CD4-positive, alpha-beta memory T cell (primary cell): ENCODE measurements at places on chromosomes 1 and 21.
A peak's percentile ranks its signal among the peaks of the same experiment; 100 is the strongest.

GRCh38 chr1:70248729-70249128, 27.5 kb downstream of the SRSF11 start:
- no peak for DNase-seq

DNA sequence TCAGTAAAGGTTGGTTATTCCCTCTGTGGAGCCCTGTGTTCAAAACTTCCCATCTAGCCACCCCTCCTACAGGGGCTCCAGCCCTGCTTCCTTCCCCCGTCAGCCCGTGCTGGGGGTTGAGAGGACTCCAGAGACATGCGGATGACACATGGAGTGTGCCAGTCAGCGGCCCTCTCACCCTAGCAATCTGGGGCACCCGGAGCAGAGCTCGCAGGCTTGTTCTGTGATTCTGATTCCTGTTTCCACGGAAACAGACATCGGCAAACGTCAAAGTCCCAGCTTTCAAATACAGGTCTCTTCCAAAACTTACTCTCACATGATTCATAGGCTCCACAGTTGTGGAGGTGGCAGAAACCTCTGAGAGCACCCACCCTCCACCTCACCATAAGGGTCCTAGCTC, 9.8 kb upstream of the SSBP3 start:
- no peak for DNase-seq

- DNase-seq: no peak
These were observed 19.1 kb downstream of the OPTC start for GRCh38 chr1:203512848-203513584.

DNA sequence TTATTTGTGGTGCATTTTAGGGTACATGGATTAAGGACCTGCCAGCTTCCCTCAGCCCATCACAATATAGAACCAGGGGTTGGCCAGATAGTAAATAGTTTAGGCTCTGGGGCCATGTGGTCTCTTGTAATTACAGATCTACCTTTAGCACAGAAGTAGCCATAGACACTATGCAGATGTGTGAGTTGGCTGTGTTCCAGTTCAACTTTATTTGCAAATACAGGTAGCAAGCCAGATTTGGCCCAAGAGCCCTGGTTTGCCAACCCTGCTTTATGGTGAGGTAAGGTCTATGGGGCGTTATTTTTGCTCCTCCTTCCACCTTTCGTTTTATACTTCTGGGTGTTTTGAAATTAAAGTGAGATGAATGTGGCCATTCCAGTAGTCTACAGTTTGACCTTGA, 48.7 kb downstream of the MRPS6 start:
- DNase-seq: no peak

GRCh38 chr1:226568975-226569741, 20.6 kb downstream of the STUM start:
- no peak for DNase-seq

DNA sequence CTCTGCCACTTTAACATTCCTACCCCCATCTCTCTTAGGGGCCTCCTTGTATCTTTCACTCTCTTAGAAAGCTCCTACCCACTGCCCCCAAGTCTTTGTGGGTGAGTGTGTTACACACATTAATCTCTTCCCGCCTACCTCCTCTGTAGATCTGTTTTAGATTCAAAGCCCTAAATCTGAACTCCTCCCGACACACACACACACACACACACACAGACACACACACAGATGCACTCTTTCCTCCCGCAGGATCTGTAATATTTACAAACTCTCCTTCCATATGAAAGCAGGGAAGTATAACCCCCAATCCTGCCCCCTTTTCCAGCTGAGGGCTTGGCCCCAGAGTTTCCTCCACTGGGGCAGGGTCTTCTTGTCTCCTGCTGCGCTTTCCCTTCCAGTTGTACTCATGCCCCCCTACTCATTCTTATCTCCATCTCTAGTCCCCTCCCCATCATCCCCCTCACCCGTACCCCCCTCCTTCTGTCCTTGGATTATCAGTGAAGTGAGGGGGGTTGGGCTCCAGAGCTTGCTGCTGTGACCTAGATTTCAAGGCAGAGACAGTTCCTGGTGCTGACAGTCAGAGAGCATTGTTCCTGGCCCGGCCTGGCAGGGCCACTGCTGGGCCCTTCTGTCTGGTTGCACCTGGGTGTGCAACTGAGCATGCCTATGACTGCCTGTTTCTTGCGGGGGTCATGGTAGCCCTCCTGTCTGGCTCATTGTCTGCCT, 4.3 kb downstream of the PEA15 start:
- no peak for DNase-seq

GRCh38 chr1:82819234-82819633, 1018.5 kb downstream of the ADGRL2 start:
- no peak for DNase-seq

GRCh38 chr1:227042292-227042691, 102.2 kb downstream of the COQ8A start:
- DNase-seq: no peak

DNA sequence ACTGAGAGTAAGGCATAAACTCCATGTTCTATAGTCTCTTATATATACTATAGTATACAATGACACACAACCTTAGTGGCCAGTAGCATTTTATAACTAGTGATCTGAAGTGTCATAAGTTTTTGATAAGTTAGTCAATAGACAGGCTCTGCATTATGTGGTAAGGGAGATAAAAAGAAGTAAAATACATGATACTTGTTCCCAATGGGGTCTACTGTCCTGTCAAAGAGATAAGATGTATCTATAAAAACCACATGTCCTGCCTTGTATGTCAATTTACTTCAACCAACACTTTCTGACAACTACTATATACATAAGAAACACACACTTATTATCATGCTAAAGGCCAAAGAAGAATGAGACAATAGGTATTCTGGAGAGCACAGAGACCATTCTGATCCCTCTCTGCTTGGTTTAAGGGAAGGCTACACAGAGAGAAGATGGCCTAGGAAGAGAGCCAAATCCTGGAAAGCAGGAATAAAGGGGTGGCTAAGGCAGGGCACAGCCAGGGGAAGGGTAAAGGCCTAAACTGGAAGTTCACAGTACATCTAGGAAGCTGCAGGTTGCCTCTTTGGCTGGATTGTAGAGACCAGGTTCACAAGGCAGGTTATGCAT, 91.4 kb downstream of the LYST start:
- DNase-seq: no peak

DNA sequence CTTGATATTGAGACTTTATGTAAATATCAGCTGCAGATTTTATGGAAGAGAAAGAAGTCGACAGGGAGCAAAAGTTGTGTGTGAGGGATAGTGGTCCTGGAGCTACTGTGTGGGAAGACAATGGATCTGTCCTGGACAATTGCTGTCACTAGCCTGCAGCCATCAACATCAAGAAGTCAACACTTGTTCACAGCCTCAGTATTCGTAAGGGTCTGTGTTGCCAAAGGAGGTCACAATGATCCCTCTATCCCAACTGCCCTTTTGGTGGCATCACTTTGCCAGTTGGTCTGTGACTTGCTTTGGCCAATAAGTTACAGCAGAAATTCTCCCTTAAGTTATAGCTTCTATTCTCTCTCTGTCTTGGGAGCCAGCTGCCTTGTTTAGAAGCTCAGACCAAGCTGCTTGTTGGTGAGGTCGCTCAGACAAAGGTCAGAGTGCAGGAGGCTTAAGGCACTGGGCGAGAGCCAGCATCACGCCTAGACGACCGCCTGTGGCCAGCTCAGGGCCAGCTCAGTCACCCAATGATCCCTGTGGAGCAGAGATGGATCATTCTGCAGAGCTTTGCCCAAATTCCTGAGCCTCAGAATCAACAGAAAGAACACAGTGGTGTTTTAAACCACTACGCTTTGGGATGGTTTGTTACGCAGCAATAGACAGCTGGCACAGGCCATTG, 134.9 kb downstream of the RHOU start:
- no peak for DNase-seq

- no peak for DNase-seq
These were observed 12.7 kb downstream of the DHX9 start for GRCh38 chr1:182851825-182852224.

DNA sequence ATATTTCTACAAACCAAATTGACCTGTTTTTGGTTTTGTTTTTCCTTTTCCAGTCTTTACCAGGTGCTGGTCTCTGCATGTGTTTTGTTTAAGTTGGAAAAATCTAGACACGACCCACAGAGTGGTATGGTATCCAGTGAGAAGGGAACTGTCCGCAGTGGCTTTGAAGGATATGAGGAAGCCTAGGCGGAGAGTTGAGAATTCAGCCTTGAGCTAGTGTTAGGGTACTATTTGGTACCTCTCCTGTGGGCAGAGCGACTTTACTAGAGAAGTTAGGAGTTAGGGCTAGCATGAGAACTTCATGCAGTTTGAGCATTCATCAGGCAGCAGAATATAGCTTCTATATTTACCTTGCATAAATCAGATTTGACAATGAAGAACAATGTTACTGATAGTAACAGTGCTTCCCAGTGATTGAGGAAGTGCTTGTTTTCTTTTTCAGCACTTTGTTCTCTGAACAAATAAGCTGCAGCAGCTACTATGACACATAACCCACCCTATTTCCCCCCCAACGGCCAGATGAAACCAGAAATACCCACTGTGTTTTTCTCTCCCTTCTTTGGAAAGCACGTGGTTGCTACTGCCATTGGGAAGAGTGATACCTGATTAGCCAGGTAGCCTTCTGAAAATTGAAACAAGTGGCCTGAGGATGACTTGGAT, 19.0 kb downstream of the MRPS6 start:
- DNase-seq: no peak

GRCh38 chr1:189463166-189463565, 1014.5 kb downstream of the BRINP3 start:
- DNase-seq: no peak

DNA sequence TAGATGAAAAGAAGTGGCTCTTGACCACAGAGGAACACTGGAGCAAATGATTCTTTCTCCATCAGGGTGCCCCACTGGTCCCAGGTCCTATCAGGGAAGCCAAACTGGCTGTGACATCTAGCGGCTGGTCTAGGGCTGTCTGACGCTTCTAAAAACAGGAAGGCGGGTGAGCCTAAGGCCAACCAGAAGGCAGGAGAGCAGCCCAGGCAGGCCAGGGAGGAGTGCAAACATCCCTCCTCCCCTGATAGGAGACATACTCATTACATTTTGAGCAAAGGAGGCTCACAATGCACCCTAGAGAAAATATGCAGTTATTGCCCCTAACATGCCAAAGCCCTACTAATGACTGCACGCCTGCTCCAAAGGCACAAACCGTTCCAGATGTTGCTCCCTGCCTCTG, 10.4 kb upstream of the FOXE3 start:
- DNase-seq: no peak

DNA sequence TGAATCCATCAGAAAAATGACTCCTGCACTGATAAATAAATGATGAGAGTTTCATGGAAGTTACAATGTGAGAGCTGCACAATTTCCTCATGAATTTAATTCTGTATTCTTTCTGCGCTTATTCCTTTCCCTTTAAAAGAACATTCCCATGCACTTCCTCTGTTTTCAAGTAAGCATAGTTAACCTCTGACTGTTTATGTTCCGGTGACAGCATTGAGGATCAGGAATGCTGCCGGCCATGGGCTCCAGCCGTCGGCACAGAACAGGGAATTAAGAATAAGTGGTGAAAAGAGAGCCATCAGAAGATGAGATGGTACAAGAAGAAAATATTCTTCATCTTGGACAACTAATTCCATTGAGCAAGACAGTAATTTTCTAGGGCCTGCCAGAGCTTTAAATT, 65.3 kb downstream of the SUSD4 start:
- no peak for DNase-seq

- no peak for DNase-seq
These were observed 12.6 kb upstream of the S100B start for GRCh38 chr21:46617267-46618051.

GRCh38 chr1:91803123-91803522, 82.8 kb downstream of the TGFBR3 start:
- no peak for DNase-seq

DNA sequence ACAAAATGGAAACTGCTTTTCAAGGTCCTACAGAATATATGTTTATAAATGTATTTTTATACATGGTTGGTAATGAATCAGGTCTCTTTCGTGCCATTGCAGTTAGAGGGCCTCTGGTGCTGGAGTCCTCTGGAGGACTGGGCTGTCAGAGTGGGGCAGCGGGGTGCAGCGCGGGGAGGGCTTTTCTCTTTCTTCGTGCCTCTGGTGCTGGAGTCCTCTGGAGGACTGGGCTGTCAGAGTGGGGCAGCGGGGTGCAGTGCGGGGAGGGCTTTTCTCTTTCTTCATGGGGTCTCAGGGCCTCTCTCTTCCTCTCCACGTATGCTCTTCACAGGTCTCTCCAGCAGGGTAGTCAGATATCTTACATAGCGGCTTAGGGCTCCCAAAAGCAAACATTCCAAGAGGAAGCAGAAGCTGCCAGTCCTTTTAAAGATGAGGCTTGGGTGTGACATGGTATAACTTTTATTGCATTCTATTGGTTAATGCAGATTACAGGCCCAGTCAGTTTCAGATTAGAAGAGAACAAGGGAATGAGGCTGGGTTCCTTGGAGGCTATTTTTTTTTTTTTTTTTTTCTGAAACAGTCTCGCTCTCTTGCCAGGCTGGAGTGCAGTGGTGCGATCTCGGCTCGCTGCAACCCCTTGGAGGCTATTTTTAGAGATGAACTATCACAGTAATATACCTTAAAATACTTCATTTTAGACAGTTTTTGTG, 13.1 kb downstream of the SDCCAG8 start:
- no peak for DNase-seq

GRCh38 chr1:151197863-151198253, 494 bp upstream of the PIP5K1A start:
- peak; percentile 2 for DNase-seq

- DNase-seq: no peak
These were observed 57.4 kb upstream of the TARS2 start for GRCh38 chr1:150429805-150430204.

DNA sequence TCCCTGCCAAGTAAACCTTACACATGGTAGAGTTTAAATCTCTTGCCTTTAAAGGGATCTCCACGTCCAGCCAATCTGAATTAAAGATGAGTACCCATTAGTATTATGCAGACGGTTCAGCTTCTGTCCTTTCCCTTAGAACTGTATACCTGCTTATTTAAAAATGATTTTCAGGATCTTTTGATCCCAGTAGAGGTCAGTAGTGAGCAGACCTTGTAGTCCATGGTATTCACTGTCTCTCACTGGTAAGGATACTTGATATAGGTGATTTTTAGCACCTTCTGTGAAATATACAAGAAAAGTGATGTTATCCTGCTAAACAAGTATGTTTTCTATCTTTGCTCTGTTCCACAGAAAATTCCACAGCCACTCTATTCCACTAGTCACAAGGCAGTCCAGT, 1211.6 kb upstream of the ADGRL4 start:
- no peak for DNase-seq

GRCh38 chr21:22585558-22585957, 1587.3 kb downstream of the NCAM2 start:
- no peak for DNase-seq

- DNase-seq: no peak
These were observed 12.9 kb upstream of the ACTN2 start for GRCh38 chr1:236673289-236673919.

DNA sequence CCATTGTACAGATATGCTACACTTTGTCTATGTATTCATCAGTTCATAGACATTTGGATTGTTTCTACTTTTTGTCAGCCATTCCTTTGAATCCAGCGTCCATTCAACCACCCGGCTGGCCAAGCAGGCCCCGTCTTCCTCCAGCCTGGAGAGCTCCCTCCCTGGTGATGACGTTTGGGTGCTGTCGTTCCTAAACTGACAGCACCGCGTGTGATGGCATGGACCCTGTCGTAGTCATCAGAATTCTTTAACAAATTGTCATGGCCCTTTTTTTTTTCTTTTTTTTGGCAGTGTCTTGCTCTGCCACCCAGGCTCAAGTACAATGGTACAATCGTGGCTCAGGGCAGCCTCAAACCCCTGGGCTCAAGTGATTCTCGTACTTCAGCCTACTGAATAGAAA, 138.6 kb upstream of the ERRFI1 start:
- DNase-seq: no peak
